Activated T-helper 2 cell treated with anti-CD3 and anti-CD28 coated beads, Interferon-gamma antibody, Interleukin-2, Interleukin-4, amounts not matched to agents 10 μg/mL and 5 μg/mL and 100 μg/mL, durations not matched to agents 14 hours and 24 hours and 36 hours (primary cell): ENCODE measurements at places on chromosomes 16 and 17.

- H3K27me3 ChIP-seq = no peaks in the 10 kb centered on the region
- no peak overlapping the region for H3K27ac ChIP-seq
- H3K4me1 ChIP-seq = no peaks in the 10 kb centered on the region
These were observed 398.1 kb downstream of the KCNJ18 start for GRCh38 chr17:22090263-22090935.

DNA sequence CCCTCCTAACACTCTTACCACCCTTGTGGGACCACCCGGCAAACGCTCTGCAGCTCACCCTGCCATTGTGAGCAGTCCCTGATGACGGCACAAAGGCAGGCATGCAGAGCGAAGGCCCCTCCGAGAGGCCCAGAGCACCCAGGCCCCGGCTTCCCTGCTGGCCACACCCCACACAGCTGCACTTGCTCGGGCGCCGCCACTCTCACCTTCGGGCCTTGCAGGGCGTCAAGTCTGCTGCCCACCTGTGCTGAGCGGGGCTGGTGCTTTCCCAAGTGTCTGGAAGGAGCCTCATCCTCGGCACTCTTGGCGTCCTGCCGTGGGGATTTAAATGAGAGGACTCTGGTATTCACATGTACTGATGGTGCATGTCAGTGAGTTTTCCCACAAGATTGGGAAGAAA is 30.3 kb upstream of the FASN start:
- DNase-seq = no peak
- H3K27ac ChIP-seq = no peak overlapping the region

DNA sequence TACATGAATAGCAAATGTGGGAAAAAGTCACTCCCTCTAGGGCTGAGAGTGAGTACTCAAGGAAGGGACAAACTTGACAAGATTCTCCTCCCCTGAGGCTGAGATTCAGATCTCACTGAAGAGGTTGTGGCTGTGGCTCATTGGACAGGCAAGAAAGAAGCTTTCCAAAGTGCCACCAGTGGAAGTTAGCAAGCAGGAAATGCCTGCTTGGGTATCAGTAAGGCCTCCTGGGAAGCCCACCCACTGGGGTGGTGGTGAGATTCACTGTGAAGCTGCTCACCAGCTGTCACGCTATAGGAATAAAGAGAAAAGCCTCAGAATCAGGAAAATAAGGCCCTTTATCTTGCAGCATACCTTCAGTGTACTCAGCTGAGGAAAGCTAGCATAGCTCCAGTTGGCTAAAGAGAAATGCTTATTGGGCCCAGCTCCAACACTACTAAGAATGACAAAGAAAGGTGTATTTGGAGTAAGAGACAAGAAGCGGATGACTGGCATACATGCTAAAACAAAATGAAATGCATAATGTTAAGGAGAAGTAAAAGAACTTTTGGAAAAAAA is 274.4 kb upstream of the TOM1L1 start:
- no peaks in the 10 kb centered on the region for H3K27me3 ChIP-seq
- DNase-seq = no peak
- H3K4me1 ChIP-seq = no peaks in the 10 kb centered on the region
- no peak overlapping the region for H3K4me3 ChIP-seq

DNA sequence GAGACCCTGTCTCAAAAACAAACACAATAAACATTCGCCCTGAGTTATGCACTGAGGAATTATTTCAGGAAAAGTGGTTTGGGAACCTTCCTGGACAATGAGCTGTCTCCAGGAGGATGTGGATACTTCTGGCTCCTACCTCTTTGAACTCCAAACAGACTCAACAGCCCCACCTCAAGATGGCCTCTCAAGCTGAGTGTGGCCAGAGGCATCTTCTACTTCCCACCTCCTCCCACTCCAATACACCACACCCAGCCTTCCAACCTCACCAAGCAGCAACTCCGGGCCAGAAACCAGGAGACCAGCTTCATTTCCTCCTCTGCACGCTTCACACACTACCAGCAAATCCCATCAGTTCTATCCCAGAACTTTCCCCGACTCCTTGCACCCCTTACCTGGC is 11.6 kb downstream of the HBQ1 start:
- DNase-seq = no peak
- no peak overlapping the region for H3K4me3 ChIP-seq
- H3K4me1 ChIP-seq = peaks cover 1% of the 10 kb centered on the region
- peaks cover 64% of the 10 kb centered on the region for H3K36me3 ChIP-seq

- peaks cover 39% of the 10 kb centered on the region for H3K4me1 ChIP-seq
- H3K36me3 ChIP-seq = peaks cover 48% of the 10 kb centered on the region
- no peaks in the 10 kb centered on the region for H3K27me3 ChIP-seq
- no peak overlapping the region for H3K27ac ChIP-seq
- DNase-seq = no peak
- no peak overlapping the region for H3K4me3 ChIP-seq
These were observed 148.0 kb downstream of the CCDC182 start for GRCh38 chr17:57597101-57597500.

DNA sequence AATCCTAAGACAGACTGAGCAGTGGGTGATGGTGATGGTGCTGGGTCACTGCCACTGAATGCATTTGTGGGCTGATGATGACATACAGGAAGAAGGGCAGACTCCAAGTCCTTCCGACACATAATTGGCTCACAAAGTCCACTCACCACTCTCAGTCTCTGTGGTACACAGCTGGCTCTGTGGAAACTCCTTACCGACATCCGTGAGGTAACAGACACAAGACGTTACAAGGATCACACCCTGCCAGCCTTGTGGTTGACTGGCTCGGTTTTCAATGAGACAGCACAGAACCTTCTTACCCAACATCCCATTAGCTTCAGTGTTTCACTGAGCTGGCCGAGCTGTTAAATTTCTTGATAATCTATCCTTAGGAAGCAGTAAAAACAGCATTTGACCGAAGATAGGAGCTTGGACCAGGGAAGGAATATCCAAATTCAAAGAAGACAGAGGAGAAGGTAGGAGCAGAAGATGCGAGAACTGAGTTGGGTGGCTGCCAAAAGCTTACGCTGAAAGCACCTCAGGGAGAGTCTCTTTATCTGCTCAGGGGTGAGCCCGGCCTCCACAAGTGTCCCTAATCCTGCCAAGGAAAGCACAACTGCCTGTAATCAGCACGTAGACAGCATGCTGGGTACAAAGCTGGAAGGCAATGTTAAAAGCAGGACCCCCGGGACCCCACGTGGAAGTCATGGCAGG is 5.5 kb upstream of the MXRA7 start:
- peaks cover 29% of the 10 kb centered on the region for H3K4me1 ChIP-seq
- peak overlapping the region; percentile 22 for H3K4me3 ChIP-seq
- peak overlapping the region; percentile 77 for H3K27ac ChIP-seq
- H3K27me3 ChIP-seq = no peaks in the 10 kb centered on the region
- peak; percentile 35 for DNase-seq

- no peak for DNase-seq
- H3K4me3 ChIP-seq = no peak overlapping the region
- peaks cover 14% of the 10 kb centered on the region for H3K36me3 ChIP-seq
- no peak overlapping the region for H3K27ac ChIP-seq
- H3K4me1 ChIP-seq = peaks cover 29% of the 10 kb centered on the region
- no peaks in the 10 kb centered on the region for H3K27me3 ChIP-seq
These were observed 47.6 kb upstream of the CBFA2T3 start for GRCh38 chr16:89024546-89025060.

- H3K4me1 ChIP-seq = no peaks in the 10 kb centered on the region
- H3K27ac ChIP-seq = no peak overlapping the region
- H3K4me3 ChIP-seq = no peak overlapping the region
These were observed 170.4 kb downstream of the SALL1 start for GRCh38 chr16:50980666-50981065.

GRCh38 chr17:40909755-40910154 is 24.7 kb upstream of the KRT20 start:
- DNase-seq = no peak
- no peak overlapping the region for H3K27ac ChIP-seq
- no peaks in the 10 kb centered on the region for H3K4me1 ChIP-seq
- no peak overlapping the region for H3K4me3 ChIP-seq
